ENCODE measurements at places on chromosomes 3 and 15.

DNA sequence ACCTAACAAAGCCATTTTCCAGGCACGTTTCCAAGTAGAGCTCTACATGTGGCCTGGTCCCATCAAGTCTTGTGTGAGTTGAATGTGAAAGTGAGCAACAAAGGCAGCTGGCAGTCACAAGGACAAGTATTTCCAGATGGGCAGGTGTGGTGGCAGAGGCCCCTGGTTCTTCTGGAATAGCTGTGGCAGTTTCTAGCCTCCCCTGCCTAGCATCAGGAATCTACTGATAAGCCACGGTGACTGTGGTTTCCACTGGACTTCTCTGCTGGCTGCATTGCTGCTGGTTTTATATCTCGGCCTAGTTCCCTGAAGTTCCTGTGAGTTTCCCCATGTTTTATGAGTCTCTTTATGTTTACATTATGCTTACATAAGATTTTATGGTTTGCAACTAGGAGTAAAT, 117.7 kb downstream of the GOLIM4 start:
- DNase-seq, result no peak

- no peak for DNase-seq
Observed at GRCh38 chr15:65409036-65409631, 13.6 kb downstream of the IGDCC4 start.

DNA sequence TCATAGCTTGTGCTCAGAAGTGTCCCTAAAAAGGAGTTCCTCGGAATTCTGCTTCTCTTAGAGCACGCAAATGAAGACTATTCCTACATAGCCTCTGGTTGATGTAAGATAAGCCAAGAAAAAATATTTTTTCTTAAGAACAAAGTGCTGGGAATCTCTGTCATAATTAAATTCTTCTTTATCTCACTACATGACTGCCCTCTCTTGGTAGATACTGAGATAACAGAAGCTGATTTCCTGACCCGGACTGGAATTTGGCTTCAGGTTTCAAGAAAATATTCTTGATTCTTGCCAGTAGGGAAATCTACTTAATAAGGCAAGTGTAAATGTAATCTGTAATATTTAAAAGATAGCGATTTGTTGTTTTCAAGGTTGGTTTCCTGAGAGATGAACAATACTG, 31.3 kb upstream of the SETMAR start:
- DNase-seq, result no peak

DNA sequence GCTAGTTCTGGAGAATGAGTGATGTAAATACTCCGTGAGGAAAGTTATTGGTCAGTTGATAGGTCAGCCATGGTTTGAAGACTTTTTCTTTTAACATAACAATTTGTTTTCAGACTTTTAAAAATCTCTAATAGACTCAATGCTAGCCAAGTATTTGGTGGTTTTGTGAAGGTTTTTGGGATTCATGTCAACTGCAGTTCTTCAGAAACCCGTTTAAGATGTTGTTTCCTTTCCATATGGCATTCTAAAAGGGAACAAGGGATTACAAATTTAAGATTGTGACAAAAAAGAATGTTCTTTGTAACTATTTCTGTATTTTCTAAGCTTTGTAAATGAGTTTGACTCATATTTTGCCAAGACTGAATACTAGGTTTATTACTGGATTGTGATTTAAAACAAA, 281.7 kb upstream of the COL8A1 start:
- DNase-seq, result no peak

GRCh38 chr15:75712668-75713337, at the start of gene CSPG4:
Gene CSPG4, minus strand, starts transcription at chr15:75712848. Its CDS starts 93 bp downstream, at chr15:75712755.
- no peak for DNase-seq

DNA sequence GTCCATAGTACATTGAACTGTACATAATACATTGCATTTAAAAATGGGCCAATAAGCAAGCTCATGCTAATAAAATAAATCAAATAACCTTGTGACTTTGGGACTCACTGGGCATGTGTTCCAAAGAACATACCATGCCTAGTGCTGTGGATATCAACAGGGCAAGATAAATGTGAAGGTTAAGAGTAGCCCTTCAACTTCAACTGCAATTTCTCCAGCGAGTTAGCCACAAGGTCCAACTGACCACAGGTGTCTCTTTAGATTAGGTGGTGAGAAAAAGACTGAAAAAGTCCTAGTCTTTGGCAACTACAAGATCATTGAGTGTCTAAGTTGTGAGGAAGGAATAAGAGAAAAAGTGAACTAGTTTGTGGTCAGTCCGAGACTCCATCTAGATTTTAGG, 78.3 kb upstream of the ATP11B start:
- no peak for DNase-seq
